ENCODE measurements at places on chromosomes 12 and 14. TPM values are rescaled to one million over a fixed set of nuclear protein-coding genes. Genes with fewer than 3 reads are reported as not detected.

SLC35F4 gene
- not detected for total RNA-seq

SMOC1 gene
- total RNA-seq = 19.5 TPM

TAPBPL gene
- total RNA-seq = 5.2 TPM

PDZRN4 gene
- total RNA-seq = not detected

TMEM119 gene
- total RNA-seq = 0.05 TPM

SMIM41 gene
- not detected for total RNA-seq

MEG3 gene
- 60.4 TPM for total RNA-seq

CYP46A1 gene
- 0.02 TPM for total RNA-seq

KRT73 gene
- total RNA-seq = not detected

TC2N gene
- total RNA-seq = 0.72 TPM

LALBA gene
- not detected for total RNA-seq

TSPAN9 gene
- total RNA-seq = 18.7 TPM

ATG101 gene
- total RNA-seq = 74.0 TPM

ARG2 gene
- total RNA-seq = 1.3 TPM

ARHGAP9 gene
- 0.22 TPM for total RNA-seq

NGB gene
- not detected for total RNA-seq

SPIC gene
- not detected for total RNA-seq

ESPL1 gene
- 22.5 TPM for total RNA-seq

MAP3K12 gene
- 14.9 TPM for total RNA-seq

AKAP5 gene
- 0.46 TPM for total RNA-seq

KRT79 gene
- 0.21 TPM for total RNA-seq

TBX3 gene
- 23.9 TPM for total RNA-seq

SPTB gene
- 1.1 TPM for total RNA-seq

CLEC4A gene
- not detected for total RNA-seq

SNX6 gene
- 74.5 TPM for total RNA-seq

All from A549 treated with RU486 at 1 μM for 4 hours (cell line).